Hematopoietic multipotent progenitor cell treated with erythropoietin and hydrocortisone succinate and interleukin-3 and kit ligand, for 17 days (in vitro differentiated cells): ENCODE measurements at places on chromosomes 2 and 18.

DNA sequence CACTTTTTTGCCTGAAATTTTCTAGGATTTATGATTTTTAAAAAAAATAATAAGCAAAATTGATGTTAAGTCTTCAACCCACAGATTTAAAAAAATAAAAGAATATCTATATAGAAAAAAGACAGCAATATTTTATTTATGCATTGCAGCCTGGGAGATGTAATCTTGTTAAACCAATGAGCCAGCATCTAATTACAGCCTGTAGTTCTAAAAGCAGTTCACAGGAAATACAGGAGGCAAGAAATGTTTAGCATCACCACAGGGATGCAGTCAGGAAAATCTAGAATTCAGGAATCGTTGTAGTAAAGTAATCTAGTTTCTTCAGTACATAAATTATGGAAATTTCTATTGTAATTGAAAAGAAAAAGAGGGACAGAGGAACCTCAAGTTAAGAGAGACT lies 17.2 kb downstream of the UGGT1 start:
- no peak for DNase-seq

- no peak for DNase-seq
Measured at GRCh38 chr2:211473116-211473515, 916.7 kb downstream of the CPS1 start.

GRCh38 chr2:192090911-192091310 lies 103.8 kb downstream of the TMEFF2 start:
- DNase-seq = no peak

DNA sequence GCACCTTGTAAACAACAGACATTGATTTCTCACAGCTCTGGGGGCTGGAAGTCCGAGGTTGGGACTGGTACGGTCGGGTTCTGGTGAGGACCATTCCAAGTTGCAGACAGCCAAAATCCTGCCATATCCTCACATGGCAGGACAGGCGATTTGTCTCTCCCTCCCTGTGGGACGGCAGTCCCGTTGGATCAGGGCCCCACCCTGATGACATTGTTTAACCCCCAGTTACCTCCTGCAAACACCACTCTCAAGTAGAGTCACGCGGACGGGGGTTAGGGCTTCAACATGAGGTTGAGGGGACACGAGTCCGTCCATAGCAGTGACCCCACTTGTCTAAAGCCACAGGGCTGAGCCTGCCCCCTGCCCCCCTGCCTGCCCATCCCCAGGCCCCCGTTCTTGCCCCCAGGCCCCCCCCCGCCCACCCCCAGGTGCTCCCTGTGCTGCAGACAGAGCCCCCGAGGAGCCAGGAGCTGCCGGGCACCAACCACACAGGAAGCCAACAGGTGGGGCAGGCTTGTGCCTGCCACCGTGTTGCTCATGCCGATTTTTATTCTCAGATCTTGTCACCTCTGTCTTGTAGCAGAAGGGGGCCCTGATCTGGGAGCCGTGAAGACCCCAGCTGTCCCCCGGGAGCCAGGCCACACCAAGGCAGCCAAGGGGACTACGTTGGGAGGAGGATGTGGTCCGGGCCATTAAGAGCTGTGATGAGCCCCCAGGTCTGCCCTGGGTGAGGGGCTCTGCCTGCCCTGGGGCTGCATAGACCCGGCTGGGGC lies 82.2 kb downstream of the NFATC1 start:
- DNase-seq = no peak

DNA sequence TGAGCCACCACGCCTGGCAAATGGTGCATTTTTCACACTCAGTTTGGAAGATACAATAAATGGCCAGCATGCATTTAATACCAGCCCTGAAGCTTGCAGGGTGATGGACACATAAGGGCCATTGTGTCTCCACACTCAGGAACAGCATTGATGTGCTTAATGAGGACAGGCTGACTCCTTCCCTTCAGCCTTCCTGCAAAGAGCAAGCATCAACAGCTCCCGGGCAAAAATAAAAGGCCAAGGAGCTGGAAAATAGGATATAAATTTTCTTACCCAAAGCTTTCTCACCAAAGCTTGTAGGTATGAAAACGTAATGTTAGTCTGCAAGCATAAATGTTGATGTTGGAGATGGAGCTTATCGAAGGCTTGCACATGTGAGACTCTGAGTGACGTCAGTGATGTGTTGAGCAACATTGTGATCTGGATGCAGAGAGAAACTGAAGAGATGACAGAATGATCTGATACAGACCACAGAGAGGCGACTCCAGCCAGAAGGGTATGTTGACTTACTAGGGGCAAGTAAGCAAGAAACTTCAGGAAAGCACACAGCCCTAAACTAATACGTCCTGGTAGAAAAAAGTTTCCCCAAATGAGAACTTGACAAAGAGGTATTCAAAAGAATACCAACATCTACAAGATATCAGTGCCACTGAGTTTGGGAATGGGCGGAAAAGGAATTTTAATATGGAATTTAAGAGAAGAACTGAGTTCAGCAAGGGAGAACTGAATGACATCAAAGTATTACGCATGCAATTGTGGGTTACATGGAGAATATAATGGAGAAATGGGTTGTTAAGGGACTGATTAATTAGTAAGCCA lies 256.5 kb downstream of the TGIF1 start:
- DNase-seq = peak; percentile 82

GRCh38 chr2:170817093-170818035 lies 677 bp downstream of the GAD1 start:
- no peak for DNase-seq

DNA sequence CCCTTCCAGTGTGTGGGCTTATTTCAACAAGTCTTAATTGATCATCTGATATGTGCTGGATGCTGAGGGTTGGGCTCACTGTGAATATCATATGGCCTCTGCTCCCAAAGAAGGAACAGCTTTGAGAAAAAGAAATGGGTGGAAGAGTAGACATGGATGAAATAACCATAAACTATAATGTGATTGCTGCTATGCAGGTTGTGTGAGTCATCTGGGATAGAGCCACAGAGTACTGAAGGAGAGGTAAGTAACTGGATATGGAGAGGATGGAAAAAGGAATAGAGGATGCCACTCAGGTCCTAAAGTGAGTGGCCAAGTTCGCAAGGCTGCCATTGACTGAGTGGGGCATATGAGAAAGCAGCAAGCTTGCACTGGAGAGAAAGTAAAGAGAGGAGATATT lies 8.7 kb upstream of the DSG2 start:
- DNase-seq = no peak

- DNase-seq = no peak
Measured at GRCh38 chr2:233689501-233689900, 3.2 kb upstream of the UGT1A6 start.

DNA sequence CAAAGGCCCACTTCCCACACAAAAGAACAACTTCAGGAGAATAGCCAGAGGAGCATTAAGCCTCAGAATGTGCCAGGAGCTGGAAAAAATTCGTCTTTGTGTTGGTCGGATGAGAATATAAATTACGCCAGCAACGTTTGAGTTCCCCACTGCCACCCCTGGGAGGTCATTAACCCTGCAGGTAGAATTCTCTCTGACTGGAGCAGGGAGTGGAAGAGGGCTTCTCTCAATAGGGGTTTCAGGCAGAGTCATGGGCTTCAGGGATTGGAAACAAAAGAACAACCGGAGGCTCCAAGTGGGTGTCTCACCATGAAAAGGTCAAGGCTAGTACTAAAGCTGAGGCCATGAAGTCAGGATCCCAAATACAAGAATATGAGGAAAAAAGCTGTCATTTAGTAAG lies 69.0 kb upstream of the DDX18 start:
- no peak for DNase-seq

DNA sequence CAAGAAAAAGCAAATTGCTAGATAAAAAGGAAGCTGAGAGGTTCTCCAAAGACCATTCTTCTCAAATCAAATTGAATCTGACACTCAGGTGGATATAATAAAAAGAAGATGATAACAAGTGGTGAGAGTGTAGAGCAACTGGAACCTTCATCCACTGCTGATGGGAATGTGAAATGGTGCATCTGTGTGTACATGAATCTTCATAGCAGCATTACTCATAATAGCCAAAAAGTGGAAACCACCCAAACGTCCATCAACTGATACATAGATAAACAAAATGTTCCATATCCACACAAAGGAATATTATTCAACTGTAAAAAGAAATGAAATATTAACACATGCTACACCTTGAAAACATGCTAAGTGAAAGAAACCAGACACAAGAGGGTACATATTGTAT lies 357.2 kb upstream of the EPHA4 start:
- no peak for DNase-seq

GRCh38 chr2:237324837-237325236 lies 89.1 kb downstream of the COL6A3 start:
- DNase-seq = no peak

DNA sequence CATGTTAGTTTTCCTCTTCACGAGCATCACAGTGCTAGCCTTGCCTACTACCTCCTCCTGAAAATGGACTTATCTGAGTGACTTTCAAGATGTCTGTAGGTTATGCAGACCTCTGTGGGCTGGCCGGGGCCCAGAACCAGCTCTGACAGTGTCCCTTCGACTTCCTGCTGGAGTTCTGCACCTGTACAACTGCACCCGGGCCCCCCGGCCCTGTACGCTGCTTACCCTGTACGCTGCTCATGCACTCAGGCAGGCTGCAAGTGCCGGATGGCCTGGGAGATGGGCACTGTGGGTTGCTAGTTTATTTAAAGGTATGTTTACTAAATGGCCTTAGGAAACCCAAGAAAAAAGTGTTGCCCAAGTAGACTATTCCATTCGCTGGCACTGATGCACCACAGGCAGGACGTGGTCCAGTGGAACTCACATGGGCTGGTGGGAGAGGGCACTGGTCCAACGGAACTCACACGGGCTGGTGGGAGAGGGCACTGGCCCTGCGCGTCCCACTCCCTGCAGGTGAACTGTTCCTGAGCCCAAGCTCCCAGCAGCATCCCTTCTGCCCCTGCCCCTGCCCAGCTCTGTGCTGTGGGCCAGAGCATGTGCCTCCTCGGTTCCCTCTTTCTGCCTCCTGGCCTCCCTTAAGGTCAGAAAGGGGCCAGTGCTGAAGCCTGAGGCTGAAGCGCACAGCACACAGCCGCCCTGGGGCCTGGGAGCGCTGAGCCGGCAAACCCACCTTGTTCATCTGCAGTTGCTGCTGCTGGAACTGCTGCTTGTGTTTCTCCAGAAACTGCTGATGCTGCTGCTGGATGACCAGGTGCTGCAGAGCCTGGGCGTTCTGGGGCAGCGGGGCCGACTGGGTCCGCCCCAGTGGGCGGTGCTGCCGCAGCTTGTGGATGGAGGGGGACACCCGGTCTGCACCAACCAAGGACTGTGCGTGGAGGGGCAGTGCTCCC lies 274.8 kb downstream of the HDAC4 start:
- DNase-seq = no peak

DNA sequence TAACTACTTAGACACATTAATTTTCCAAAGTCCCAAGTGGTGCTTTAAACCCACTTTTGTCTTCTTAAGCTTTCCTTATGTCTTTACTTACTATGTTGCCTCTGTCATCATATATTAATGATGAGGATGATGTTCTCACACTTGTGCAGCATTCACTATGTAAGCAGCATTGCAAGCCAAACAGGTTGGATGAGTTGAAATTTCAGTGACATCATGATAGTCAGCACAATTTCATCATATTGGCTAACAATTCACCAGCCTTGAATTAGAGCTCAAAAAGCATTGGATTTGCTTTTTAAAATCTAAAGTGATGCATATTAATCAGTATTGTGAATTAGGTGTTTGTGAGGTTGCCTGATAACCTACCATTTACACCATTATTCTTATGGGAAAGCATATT lies 7.7 kb downstream of the APLF start:
- DNase-seq = no peak

GRCh38 chr2:164430166-164430783 lies 191.0 kb downstream of the GRB14 start:
- no peak for DNase-seq

GRCh38 chr2:45137966-45138695 lies 128.9 kb upstream of the SIX2 start:
- no peak for DNase-seq

DNA sequence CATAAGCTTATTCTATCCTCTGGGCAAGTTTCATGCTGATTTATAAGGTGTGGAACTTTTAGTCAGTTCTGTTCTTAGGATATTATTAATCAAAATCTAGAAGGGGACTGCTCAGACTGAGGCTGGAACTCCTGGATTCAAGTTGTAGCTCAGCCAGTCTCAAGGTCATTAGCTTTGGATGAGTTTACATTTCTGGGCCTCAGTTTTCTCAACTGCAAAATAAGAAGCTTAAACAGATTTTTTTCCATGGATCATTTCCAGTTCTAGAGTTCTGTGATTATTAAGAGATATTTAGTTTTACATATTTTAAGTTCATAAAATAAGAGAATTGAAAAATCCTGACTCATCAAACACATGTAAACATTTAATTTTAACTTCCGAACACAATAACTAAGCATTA lies 442.5 kb upstream of the PKDCC start:
- DNase-seq = no peak
